ENCODE measurements at places on chromosomes 5 and 9. TPM values are rescaled to one million over a fixed set of nuclear protein-coding genes. Genes with fewer than 3 reads are reported as not detected.

The SLC4A9 gene
- polyA plus RNA-seq = not detected

The DMRTA1 gene
- 0.38 TPM for polyA plus RNA-seq

The CDH9 gene
- polyA plus RNA-seq = not detected

The SLC6A18 gene
- not detected for polyA plus RNA-seq

The KCNV2 gene
- not detected for polyA plus RNA-seq

The PCDHA11 gene
- not detected for polyA plus RNA-seq

The SOHLH1 gene
- not detected for polyA plus RNA-seq

The HCN1 gene
- polyA plus RNA-seq = not detected

The PHF24 gene
- 0.06 TPM for polyA plus RNA-seq

The ZFP62 gene
- polyA plus RNA-seq = 7.6 TPM

The CAMK4 gene
- 0.41 TPM for polyA plus RNA-seq

The KIF24 gene
- polyA plus RNA-seq = 1.7 TPM

The SLC34A1 gene
- not detected for polyA plus RNA-seq

The SPINK1 gene
- polyA plus RNA-seq = 0.17 TPM

The FCN2 gene
- polyA plus RNA-seq = not detected

The HDAC3 gene
- polyA plus RNA-seq = 65.9 TPM

The OSMR gene
- 11.5 TPM for polyA plus RNA-seq

The FOXD4L5 gene
- polyA plus RNA-seq = not detected

The PCDHGA2 gene
- not detected for polyA plus RNA-seq

The WDR38 gene
- not detected for polyA plus RNA-seq

The PKD2L2 gene
- polyA plus RNA-seq = not detected

The PRR7 gene
- 4.7 TPM for polyA plus RNA-seq

The ACO1 gene
- polyA plus RNA-seq = 16.6 TPM

The MOB3B gene
- 16.8 TPM for polyA plus RNA-seq

The BNC2 gene
- polyA plus RNA-seq = 0.27 TPM

The GDF9 gene
- 0.08 TPM for polyA plus RNA-seq

The SPINK6 gene
- 2.5 TPM for polyA plus RNA-seq

The TMEM8B gene
- polyA plus RNA-seq = 2.7 TPM

The NPR3 gene
- not detected for polyA plus RNA-seq

The PDLIM4 gene
- polyA plus RNA-seq = 190 TPM

The NDUFB6 gene
- 88.2 TPM for polyA plus RNA-seq

The SHISAL2B gene
- not detected for polyA plus RNA-seq

The HSPA5 gene
- polyA plus RNA-seq = 386 TPM

The DRD1 gene
- polyA plus RNA-seq = not detected

The ADAMTS16 gene
- polyA plus RNA-seq = not detected

The RGS7BP gene
- polyA plus RNA-seq = not detected

The DDX4 gene
- not detected for polyA plus RNA-seq

The ZNF462 gene
- 1.6 TPM for polyA plus RNA-seq

The CNTNAP3 gene
- 1.7 TPM for polyA plus RNA-seq

The GKAP1 gene
- 0.52 TPM for polyA plus RNA-seq

The ZNF483 gene
- 0.17 TPM for polyA plus RNA-seq

The PCDHA10 gene
- not detected for polyA plus RNA-seq

The IL33 gene
- 0.51 TPM for polyA plus RNA-seq
